Left lung (tissue), 14 donors: ENCODE measurements at places on chromosomes 12 and 14. TPM values are rescaled to one million over a fixed set of nuclear protein-coding genes. Genes with fewer than 3 reads are reported as not detected.

Gene SLC25A47
- not detected for total RNA-seq

Gene SLC6A13
- 2.8 TPM for total RNA-seq

Gene ATL1
- 7.4 TPM for total RNA-seq

Gene PDE3A
- total RNA-seq = 5.1 TPM

Gene BHLHE41
- 17.0 TPM for total RNA-seq

Gene DDX54
- total RNA-seq = 61.1 TPM

Gene KLHL33
- total RNA-seq = 0.20 TPM

Gene BEGAIN
- 1.3 TPM for total RNA-seq

Gene PRH2
- not detected for total RNA-seq

Gene FGF6
- total RNA-seq = not detected

Gene PRICKLE1
- 29.6 TPM for total RNA-seq

Gene CCNT1
- total RNA-seq = 36.2 TPM

Gene SERPINA10
- total RNA-seq = not detected

Gene HOXC9
- not detected for total RNA-seq

Gene AQP6
- total RNA-seq = not detected

Gene TAS2R9
- not detected for total RNA-seq

Gene SLCO1A2
- total RNA-seq = 0.03 TPM

Gene A2M
- 2,660 TPM for total RNA-seq

Gene GSG1
- total RNA-seq = not detected

Gene ALDH6A1
- total RNA-seq = 62.4 TPM
